Mammary microvascular endothelial cell (primary cell): ENCODE measurements at places on chromosomes 4 and X. TPM values are rescaled to one million over a fixed set of nuclear protein-coding genes. Genes with fewer than 3 reads are reported as not detected.

IL21 gene
- not detected in 2 replicates for total RNA-seq

OPRPN gene
- total RNA-seq, result not detected in 2 replicates

HSD17B11 gene
- 29.2 and 29.9 TPM in 2 replicates for total RNA-seq

LRRC66 gene
- total RNA-seq, result under 0.01 and 0.10 TPM in 2 replicates

SMIM20 gene
- 25.6 and 27.8 TPM in 2 replicates for total RNA-seq

DUSP21 gene
- total RNA-seq, result not detected in 2 replicates

UGT2B15 gene
- not detected in 2 replicates for total RNA-seq

CDKL2 gene
- total RNA-seq, result 0.15 TPM in 1 of 2 replicates, not detected in the other

PLS3 gene
- 395 and 439 TPM in 2 replicates for total RNA-seq

LYAR gene
- 44.7 and 47.1 TPM in 2 replicates for total RNA-seq

GPR173 gene
- 0.84 and 0.93 TPM in 2 replicates for total RNA-seq

UBL4A gene
- total RNA-seq, result 45.2 and 53.7 TPM in 2 replicates

IDUA gene
- 2.4 and 4.1 TPM in 2 replicates for total RNA-seq

SLC49A3 gene
- total RNA-seq, result 7.9 and 9.4 TPM in 2 replicates

HSD17B13 gene
- total RNA-seq, result 0.05 and 0.27 TPM in 2 replicates

DMRTC1 gene
- not detected in 2 replicates for total RNA-seq

ZCCHC18 gene
- total RNA-seq, result 1.5 and 14.5 TPM in 2 replicates

GNRHR gene
- total RNA-seq, result not detected in 2 replicates

FAM241A gene
- total RNA-seq, result 29.8 and 33.8 TPM in 2 replicates

CENPVL1 gene
- total RNA-seq, result not detected in 2 replicates

DDX53 gene
- not detected in 2 replicates for total RNA-seq

TMEM271 gene
- total RNA-seq, result not detected in 2 replicates

YY2 gene
- 0.49 and 0.87 TPM in 2 replicates for total RNA-seq

NEIL3 gene
- 5.8 and 8.1 TPM in 2 replicates for total RNA-seq

MID1 gene
- total RNA-seq, result 11.7 and 12.7 TPM in 2 replicates

CTAG1A gene
- not detected in 2 replicates for total RNA-seq

NUDT6 gene
- total RNA-seq, result 4.6 and 4.7 TPM in 2 replicates

TRPC5OS gene
- 0.05 TPM in 1 of 2 replicates, not detected in the other for total RNA-seq

MAGEE2 gene
- not detected in 2 replicates for total RNA-seq

FGFRL1 gene
- 12.3 and 13.1 TPM in 2 replicates for total RNA-seq

FAM156A gene
- total RNA-seq, result 4.9 and 8.2 TPM in 2 replicates

WAS gene
- 0.13 TPM in 1 of 2 replicates, not detected in the other for total RNA-seq

CLDN22 gene
- not detected in 2 replicates for total RNA-seq

S100G gene
- not detected in 2 replicates for total RNA-seq

CTAG2 gene
- not detected in 2 replicates for total RNA-seq

MANBA gene
- total RNA-seq, result 7.3 and 14.2 TPM in 2 replicates

CACNA1F gene
- total RNA-seq, result not detected in 2 replicates

TSC22D3 gene
- 9.5 and 15.5 TPM in 2 replicates for total RNA-seq
